ENCODE measurements at places on chromosomes 3 and 15.

DNA sequence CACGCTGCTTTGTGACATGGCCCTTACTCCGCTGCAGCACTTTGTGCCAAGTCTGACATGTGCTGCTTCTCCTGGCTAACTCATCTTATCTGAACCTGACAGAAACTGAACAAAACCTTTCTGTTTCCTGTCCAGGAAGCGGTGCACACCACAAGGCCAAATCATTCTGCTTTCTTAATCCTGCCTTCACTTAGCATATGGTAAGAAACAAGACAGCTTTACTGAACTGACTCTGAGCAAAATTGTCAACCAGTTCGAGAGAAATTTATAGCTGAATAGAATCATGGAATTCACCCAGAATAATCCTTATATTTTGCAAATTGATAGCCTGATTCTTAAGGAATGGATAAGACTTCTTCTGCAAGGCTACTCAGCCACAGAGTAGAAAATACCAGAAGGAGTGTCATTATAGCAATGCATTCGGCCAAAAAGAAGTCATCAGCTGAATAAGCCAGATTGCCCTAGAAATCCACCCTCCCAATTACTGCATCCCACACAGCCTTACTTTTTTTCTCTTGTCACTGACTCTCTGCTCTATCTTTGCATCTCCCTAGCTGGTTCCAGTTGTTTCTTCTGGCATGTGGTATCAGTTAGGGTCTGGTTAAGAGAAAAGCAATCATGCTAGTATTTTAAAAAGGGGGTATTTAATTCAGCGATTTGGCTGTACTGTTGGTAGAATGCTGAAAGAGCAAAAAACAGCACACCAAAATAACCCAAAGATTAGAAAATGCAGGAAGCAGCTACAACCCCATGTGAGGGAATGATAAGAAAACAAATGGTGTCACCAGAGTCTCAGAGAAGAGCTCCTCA, 41.6 kb upstream of the STRIT1 start:
- DNase-seq = no peak

- DNase-seq = no peak
Observed at GRCh38 chr3:97579365-97579764, 185.2 kb upstream of the ARL6 start.

GRCh38 chr3:108287146-108287545, 9.2 kb upstream of the HHLA2 start:
- no peak for DNase-seq

GRCh38 chr3:120145542-120146285, 51.5 kb upstream of the GSK3B start:
- DNase-seq = no peak

- no peak for DNase-seq
Observed at GRCh38 chr3:3082234-3082924, 27.8 kb downstream of the IL5RA start.

GRCh38 chr3:188842639-188843038, 329.1 kb upstream of the TPRG1 start:
- no peak for DNase-seq

DNA sequence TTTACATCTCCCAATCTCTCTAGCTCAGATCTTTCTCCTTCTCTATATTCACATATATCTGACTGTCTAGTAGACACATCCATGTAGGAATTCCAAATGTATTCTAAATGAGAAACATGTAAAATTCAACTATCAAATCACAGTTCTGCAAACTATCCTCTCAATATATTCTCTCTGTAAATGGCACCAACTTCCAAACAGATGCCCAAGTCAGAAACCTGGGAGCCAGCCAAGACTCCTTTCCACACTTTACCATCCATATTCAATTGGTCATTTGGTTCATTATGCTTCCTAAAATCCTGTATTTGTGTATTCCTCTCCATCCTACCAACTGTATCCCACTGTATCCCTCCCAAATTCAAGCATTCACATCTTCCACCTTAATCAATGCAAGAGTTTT, 53.0 kb upstream of the INO80 start:
- no peak for DNase-seq

DNA sequence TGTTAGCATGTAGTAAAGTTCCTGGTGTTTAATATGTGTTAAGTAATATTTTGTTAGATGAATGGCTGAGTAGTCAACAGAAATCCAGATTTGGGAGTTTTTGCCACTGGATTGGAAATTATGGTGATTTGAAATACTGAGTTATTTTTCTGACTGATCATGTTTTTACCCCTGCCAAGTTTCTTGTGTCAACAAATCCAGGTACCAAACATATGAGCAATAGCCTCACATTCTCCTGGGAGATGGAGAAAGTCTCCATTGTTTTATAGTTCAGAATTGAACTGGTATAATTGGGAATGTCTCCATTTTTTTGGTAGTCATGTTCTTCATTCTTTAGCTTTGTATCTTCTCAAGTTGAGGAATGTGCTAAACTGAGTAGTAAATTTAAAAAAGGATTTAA, 767.2 kb upstream of the LMCD1 start:
- no peak for DNase-seq

GRCh38 chr15:101210058-101210457, 41.8 kb downstream of the CHSY1 start:
- DNase-seq = no peak

DNA sequence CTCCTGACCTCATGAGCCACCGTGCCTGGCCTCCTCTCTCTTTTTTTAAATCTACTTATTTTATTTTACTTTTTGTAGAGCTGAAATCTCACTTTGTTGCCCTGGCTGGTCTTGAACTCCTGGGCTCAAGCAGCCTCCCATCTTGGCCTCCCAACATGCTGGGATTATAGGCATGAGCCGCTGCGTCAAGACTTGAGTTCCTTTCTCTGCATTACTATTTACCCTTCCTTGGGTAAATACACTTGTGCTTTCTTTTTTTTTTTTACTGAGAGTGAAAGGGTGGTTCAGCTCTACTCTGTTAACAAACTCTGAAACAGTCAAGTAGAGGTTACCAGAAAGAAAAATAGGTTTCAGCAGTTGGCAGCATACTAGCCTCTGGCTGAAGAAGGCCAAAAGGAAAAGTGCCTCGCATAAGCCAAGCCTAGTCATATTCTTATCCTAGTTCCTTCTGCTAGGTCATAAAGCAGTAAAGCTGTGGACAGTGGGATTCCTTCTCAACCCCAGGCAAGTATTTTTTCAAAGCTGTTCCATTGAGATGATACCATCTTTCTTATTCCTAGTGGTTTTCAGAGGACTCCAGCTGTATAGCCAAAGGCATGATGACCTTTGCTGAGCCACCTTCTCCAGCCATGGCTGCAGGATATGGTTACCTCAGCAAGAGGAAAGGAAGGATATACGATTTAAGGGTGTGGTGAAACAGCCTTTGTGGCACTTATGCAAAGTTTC, 135.1 kb downstream of the RBPMS2 start:
- DNase-seq = no peak

GRCh38 chr3:71206305-71207165, 377.0 kb downstream of the FOXP1 start:
- no peak for DNase-seq

DNA sequence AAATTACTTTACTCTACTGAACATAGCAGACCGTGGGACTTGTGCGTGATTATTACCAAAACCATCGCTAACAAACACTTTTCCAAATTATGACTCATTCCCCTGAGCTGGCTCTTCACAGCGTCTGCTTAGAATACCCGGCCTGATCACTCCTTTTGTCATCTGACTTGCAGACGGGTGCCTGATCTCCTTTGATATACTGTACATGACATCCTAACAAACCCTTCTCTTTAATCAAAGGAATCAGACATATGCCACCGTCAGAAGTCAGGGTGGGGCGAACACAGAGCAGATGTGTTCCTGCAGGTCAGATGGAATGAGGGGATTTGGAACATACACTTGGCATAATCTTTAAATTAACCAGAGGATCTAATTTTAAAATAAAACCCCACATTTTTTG, 48.5 kb upstream of the SH3GL3 start:
- no peak for DNase-seq

- peak; percentile 39 for DNase-seq
Observed at GRCh38 chr15:90665288-90666134, 51.6 kb upstream of the BLM start.

- DNase-seq = no peak
Observed at GRCh38 chr3:124078953-124079911, 87.3 kb upstream of the ROPN1 start.

Measured in activated CD4-positive, alpha-beta T cell treated with anti-CD3 and anti-CD28 coated beads for 24 hours (primary cell).